ENCODE measurements at places on chromosomes 4 and X.

DNA sequence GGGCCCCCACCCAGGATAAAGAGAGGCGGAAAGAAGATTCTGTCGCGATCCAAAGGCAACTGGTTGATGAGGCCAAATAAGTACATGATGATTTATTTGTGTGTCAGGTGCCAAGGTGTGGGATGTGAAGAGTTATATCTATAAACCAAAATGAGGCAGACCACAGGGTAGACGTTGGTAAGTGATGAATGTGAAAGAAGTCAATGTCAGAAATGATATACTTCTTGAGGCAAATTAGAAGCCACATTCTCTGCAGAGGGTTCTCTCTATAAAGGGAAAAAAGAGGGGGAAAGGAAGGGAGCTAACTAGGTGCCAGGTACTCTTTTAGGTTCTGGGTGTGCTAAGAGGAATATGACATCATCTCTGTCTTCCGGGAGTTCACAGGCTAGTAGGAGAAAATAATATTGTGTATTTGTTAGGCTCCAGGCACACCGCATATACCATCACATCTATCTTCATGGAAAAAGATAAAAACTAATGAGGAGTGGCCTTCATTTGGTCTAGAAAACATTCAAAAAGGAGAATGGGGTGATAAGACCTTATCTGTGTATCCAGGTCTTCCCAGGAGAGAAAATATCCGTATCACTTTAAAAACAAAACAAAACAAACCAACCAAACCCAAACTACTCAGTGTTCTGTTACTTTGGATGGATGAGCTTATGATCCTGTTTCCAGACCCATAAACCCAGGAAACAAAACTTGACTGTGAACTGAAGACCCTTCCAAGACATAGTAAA is 4.8 kb upstream of the SH2D1A start:
- DNase-seq: no peak

- DNase-seq: no peak
Observed at GRCh38 chr4:137253949-137254348, 278.3 kb downstream of the PCDH18 start.

DNA sequence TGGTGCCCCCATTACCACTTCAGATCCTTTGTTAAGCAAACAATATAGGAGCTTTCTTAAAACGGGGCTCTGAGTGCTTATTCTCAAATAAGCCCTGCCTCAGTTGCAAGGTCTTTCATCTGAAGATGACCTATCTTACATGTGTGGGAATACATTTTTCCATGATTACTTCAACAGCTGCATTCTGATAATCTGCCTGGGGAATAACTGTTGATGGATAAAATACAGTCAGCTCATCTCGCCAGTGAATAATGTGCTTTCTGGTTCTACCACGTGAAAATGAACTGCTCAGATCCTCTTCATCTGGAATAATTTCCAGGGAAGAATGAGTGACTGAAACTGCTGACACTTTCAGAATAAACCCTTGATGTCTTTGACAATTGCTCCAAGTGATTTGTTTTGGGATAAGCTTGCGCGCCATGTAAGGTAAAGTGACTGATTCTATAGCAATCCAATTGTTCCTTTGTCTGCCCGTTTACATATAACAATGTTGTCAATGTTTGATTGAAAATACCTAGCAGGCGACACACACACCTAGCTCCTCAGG is 161.3 kb downstream of the RTL9 start:
- no peak for DNase-seq

GRCh38 chr4:137125011-137125410 is 407.3 kb downstream of the PCDH18 start:
- no peak for DNase-seq

GRCh38 chr4:1522606-1523005 is 116.4 kb upstream of the NKX1-1 start:
- no peak for DNase-seq

- peak; percentile 27 for DNase-seq
Observed at GRCh38 chrX:40107291-40108161, 9.8 kb upstream of the BCOR start.

DNA sequence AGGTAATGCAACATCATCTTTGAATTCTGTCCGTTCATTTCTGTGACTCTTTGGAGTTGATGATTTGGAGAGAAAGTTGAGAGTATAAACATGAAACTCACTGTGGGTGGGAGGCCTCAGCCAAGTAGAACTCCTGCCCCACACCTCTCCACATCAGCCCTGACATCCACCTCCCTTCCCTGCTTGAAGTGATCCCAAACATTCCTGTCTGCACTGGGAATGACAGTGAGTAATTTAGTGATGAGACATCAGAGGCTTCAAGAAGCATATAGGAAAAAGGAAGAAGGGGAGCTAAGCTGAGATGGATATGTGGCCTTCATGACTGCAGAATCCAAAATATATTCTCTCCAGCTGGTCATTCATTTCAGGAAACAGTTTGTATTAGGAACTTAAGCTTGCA is 151.8 kb downstream of the SPATA18 start:
- DNase-seq: no peak

DNA sequence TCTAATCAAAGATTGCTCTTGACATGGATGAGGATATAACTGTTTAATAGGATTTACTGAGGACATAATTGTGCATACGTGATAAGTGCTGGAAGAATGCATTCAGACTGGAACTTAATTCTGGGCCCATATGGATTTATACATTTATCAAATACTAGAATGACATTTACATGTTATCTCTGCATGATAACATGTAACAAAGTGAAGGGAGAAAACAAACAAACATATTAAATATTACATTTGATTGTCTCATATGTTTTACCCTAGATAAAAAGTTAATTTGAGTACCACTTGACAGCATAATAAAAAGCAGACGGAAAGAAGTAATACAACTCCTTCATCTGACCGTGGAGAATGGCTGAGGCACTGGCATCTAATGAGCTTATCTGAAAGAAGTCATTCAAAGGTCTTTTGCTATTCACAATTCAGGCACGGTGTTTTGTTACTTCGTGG is 297.8 kb downstream of the PPP3CA start:
- DNase-seq: no peak

GRCh38 chr4:7727749-7728148 is 211.9 kb downstream of the AFAP1 start:
- DNase-seq: no peak

GRCh38 chrX:2464677-2465166 is 36.1 kb downstream of the DHRSX start:
- DNase-seq: no peak

DNA sequence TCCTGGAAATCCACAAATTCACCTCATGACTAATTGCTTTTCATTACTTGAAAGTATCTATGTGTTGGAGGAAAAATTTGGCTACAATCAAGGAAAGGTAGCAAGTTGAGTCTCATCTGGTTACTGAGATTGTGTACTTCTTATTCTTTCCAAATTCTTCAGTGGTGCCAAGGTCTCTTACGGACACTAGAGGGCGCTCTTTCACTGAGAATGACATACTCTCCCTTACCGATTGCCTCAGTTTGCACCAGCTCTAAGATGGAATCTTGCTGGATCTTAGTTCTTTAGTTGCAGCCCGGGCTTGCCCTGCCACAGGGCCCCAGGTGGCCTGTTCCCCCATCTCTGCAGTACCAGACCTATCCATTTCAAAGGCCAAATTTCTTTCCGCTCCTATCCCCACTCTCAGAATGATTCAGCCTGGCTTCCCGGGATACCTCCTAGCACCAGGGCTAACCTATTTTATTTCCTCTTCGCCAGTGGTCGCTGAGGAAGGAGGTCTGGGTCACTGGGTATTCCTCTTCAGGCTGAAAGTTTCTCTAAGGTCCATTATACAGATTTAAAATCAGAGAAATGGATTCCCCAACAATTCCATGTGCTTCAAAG is 24.6 kb upstream of the GPR50 start:
- DNase-seq: peak; percentile 31

DNA sequence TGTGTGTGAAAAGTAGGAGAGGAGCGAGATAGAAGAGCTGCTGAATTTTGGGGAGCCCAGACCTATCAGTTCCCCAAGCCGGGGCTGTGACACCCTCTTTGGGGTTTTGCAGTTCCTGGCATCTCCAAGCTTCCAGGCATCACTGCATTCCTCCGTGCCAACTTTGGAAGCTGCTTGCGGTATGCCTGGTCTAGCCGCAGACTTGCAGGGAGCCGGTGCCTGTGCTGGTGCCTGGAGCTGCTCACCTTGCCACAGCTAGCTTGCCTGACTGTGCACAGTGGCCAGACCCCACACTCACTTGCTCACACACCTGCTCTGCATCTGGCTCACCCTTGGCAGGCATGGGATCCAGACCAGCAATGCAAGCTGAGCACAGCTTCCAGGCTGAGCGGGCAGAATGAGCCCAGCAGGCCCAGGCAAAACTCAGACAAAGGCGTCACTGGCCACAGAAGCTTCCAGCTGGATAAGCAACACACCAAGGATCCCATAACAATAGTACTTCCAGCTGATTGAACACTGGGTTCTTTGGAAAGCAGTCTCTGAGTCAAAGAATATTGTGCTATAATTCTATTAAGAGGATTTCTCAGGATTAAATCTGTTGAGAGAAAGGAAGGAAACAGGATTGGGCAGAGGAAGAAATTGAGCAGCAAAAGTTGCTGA is 390.9 kb downstream of the TEX13C start:
- no peak for DNase-seq

DNA sequence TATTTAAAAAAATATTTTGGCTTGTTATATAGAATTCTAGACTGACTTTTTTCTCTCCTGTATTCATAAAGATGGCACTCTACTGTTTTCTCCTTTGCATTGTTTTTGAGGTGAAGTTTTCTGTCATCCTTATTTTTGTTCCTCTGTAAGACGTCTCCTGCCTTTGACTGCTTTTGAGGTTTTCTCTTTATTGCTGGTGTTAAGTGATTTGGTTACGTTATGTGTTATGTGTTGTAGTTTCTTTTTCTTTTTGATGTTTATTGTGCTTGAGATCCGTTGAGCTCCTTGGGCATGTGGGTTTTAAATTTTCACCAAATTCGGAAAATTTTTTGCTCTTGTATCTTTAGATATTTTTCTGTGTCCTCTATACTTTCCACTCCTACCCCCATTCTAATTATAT is 50.0 kb downstream of the KDM6A start:
- no peak for DNase-seq

GRCh38 chr4:4995103-4995907 is 24.0 kb downstream of the CYTL1 start:
- DNase-seq: peak; percentile 6

- no peak for DNase-seq
Observed at GRCh38 chr4:55159851-55160250, 34.5 kb upstream of the KDR start.

- no peak for DNase-seq
Observed at GRCh38 chrX:11334165-11334564, 41.0 kb downstream of the AMELX start.

- no peak for DNase-seq
Observed at GRCh38 chr4:55398461-55398860, 2.7 kb downstream of the TMEM165 start.

DNA sequence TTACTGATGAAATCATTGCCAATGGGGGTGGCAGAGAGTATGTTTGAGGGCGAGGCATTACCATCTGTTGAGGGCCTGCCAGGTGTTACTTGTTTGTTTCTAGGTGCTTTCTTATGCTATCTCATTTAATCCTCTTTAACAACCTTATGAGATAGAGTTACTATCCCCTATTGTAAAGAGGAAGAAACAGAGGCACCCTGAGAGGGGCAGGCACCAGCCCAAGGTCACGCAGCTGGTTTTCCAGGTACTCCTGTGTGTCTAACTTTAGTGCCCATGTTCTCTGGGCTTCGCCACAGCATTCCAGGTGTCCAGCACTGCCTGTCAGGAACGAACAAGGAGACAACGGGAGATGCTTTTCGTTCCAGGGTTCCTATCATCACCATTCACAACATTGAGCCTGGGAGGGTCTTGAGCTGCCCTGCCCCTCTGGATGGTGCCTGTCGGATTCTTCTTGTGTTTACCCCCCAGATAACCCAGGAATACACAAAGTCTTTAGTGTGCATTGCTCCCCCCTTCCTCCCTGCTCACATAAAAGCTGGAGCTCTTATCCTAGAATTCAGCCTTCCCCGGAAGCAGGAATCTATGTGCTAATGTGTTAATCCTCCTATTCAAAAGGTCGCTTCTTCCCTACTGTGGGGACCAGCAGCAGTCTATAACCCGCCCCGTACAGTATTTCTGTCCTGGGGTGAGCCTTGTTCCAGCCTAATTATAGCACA is 24.9 kb upstream of the GPC4 start:
- no peak for DNase-seq

- DNase-seq: no peak
Observed at GRCh38 chr4:112296949-112297880, at the start of gene ALPK1. TSS of gene ALPK1 (plus strand) at chr4:112297369.

GRCh38 chr4:141020801-141021261 is 112.4 kb downstream of the RNF150 start:
- no peak for DNase-seq

DNA sequence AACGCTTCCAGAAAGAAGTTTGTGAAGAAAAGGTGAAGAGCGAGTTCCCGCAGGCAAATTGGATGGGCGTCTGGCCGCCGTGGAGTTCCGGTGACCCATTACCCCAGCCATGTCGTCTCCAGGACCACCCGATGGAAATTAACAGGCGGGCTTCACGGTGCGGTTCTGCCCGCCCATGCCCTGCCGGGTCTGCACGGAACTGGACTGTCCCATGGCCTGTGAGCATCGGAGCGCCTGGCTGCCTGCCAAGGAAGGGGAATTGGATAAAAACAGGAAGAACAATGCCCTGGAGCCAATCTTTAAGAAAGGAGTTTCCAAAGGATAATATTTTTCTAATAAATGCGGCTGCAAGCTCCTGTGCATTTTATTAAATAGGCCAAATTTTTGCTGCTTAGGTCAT is 319.8 kb upstream of the SLC7A11 start:
- DNase-seq: no peak

- DNase-seq: no peak
Observed at GRCh38 chrX:118423558-118423957, 72.1 kb upstream of the DOCK11 start.

DNA sequence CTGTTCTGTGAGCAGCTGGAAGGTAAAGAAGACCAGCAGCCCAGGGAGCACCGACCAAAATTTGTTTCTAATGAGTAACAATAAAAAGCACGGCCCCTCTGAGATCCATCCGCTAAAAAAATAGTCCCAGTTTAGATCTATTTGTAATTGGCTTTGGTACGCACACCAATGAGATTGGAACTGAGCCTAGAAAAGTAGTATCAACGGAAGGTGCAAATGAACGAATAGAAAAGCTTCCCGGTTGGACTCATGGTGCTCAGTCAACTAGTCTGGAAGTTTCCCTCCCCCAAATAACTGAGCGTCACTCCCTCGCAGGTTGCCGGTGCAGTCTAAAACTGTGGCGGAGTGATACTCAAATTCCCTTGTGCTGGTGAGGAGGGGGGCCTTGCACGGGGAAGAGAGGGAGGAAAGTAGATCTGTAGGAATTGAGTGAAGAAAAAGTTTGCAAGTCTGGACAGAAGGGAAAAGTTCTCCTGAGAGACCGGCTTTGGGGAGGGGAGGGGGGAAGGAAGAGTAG is at the start of gene COL4A5:
TSS of gene COL4A5 (plus strand) at position 413 of the 517 bp plus-strand sequence. CDS start 288 bp downstream, outside the sequence.
- no peak for DNase-seq

GRCh38 chrX:121093011-121093410 is 45.6 kb downstream of the GLUD2 start:
- DNase-seq: no peak

GRCh38 chr4:83065266-83065665 is 30.3 kb downstream of the COPS4 start:
- no peak for DNase-seq

GRCh38 chr4:146739182-146739581 is 100.5 kb downstream of the POU4F2 start:
- DNase-seq: no peak

- no peak for DNase-seq
Observed at GRCh38 chr4:71833232-71833900, 49.5 kb upstream of the GC start.

GRCh38 chrX:48972220-48973164 is 848 bp upstream of the KCND1 start:
- peak; percentile 30 for DNase-seq

- no peak for DNase-seq
Observed at GRCh38 chr4:87042986-87043820, 108.4 kb downstream of the AFF1 start.

- no peak for DNase-seq
Observed at GRCh38 chr4:659851-660250, 14.2 kb downstream of the ATP5ME start.
